ENCODE measurements at places on chromosomes 1 and 21. TPM values are rescaled to one million over a fixed set of nuclear protein-coding genes. Genes with fewer than 3 reads are reported as not detected.
A peak's percentile ranks its signal among the peaks of the same experiment; 100 is the strongest.

- peak; percentile 88 for DNase-seq
Measured at GRCh38 chr21:44911384-44912157, 9.1 kb downstream of the ITGB2 start.

GRCh38 chr1:63703701-63704107 is 70.1 kb upstream of the ROR1 start:
- peak; percentile 47 for DNase-seq

- no peak for DNase-seq
Measured at GRCh38 chr1:115398745-115399144, 60.7 kb upstream of the NGF start.

DNA sequence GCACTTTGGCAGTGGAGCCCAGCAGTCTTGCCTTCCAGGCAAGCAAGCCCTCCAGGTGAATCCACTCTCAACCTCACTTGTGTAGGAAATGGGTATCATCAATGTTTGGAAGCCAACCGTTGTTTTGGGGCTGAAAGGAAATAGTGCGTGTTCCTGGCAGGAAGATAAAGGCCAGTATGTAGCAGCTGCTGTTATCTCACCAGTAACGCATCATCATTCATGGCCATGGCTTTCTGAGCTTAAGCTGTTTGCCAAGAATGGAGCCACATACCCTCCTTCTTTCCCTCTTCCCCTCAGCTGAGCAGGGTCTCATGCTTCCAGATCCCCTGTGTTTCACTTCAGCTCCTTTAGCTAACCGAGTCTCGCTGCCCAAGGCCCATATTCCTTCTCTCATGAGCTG is 2.2 kb upstream of the PDPN start:
- no peak for DNase-seq

DNA sequence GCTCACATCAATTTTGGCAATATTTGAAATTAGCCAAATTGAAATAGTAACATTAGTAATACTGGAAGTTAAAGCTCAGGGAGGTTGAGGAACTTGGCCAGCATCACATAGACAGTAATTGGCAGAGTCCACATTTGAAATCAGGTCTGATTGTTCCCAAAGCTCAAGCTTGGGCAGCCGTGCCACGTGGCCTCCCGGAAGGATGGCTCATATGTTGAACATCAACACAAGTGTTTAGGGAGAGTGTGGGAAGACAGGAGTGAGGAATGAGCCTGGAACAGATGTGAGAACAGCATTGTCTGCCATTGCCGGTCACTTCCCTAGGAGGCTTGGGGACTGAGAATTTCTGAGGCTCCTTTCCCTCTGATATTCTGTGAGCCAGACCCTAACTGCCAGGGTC is 40.2 kb upstream of the RBM15 start:
- no peak for DNase-seq

- no peak for DNase-seq
Measured at GRCh38 chr1:84286071-84286470, 15.4 kb upstream of the SAMD13 start.

- peak; percentile 73 for DNase-seq
Measured at GRCh38 chr1:55146781-55147180, 68.4 kb downstream of the USP24 start.

GRCh38 chr1:197737916-197738315 is 37.4 kb downstream of the DENND1B start:
- no peak for DNase-seq

- no peak for DNase-seq
Measured at GRCh38 chr1:94273111-94273510, 35.7 kb upstream of the ARHGAP29 start.

DNA sequence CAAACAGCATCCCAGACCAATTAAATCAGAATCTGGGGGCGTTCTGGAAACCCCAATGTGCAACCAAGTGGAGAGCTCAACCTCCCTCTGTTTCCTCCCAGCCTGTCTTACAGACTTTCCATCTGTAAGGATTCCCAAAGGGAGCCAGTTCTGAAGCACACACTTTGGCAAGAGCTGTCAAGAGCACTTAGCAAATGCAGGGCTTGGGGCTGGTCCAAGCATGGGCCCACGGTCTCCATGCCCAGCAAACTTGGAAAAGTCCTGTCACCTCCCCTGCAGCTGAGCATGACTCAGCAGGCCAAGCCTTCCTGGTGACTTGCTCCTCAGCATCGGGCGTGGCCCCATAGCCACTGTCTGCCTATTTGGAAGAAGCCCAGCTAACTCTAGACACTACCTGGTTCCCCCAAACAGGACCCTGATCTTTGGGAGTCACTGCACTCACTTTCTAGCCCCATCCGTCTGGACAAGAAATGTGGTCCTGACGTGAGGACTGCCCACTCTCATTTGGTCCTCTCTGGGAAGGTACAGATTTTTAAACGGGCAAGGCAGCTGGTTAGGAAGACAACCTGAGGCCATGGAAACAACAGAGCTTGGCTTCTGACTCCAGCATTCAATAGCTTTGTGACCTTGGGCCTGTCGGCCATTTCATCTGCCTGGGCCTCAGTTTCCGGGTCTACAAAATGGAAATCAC is 16.9 kb downstream of the SLC2A1 start:
- peak; percentile 83 for DNase-seq

DNA sequence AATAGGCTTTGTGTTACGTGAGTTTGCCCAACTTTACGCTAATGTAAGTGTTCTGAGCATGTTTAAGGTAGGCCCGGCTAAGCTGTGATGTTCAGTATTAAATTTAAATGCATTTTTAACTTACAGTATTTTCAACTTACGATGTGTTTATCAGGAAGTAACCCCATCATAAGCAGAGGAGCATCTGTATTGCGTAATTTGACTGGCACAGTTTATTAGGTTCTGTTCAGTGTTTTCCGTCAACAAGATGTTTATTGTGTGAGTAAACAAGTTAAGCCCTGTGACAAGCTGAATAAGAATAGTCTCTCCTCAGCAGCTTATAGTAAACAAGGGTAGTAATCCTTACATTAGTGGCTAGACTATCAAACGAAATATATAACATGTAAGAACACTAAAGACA is 27.2 kb upstream of the SHISA4 start:
- no peak for DNase-seq

DNA sequence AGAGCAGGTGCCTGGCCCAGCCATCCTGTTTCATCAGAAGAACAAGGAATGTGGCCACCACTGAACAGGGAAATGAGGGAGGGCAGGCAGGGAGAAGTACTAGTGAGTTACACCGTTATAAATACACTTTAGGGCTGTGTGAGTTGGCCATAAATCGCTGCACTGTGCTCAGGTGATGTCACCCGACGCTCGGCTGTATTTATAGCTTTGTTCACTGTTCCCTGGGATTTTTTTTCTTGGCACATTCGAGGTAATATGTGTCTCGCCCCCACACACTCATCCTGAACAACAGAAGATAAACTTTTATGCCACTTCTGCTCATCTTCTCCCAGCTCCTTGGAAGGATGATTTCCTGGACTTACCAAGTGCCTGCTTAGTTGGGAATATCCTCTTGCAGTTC is 9.0 kb upstream of the KIRREL1 start:
- no peak for DNase-seq

GRCh38 chr1:59359325-59359724 is 62.4 kb downstream of the FGGY start:
- no peak for DNase-seq

DNA sequence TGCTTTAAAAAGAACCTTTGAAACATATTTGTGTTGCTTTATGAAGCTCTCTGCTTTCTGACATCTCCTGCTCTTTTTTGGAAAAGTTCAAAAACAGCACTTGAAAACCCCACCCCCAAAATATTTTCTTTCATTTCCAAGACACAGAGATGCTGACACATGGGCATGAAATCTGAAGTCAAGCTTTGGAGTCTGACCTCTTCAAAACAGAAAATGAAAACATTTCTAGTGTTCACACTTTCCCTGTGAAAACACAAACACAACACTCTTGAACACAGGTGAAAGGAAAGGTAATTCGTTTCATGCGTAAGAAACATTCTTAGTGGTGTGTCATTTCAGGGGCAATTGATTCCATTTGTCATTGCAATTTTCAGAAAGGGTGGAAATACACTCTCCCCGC is 10.8 kb downstream of the NGF start:
- no peak for DNase-seq

DNA sequence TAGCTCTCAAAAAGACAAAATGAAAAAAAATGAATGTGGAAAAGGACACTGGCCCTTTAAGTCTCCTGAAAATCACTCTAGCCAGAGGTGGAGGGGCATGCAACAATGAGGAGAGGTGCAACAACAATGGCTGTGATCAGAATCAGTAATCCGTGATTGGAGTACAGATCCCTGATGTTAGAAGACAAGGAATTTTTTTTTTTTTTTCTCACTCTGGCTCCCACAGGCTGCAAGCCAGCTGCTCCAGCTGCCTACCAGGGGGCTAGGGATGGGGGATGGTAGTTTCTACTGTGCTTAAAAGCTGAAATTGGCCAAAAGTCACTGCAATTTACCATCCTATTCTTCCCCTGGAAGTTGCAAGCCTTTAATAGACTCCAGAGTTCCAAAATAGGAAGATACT is 54.5 kb downstream of the STYXL2 start:
- DNase-seq, result no peak

DNA sequence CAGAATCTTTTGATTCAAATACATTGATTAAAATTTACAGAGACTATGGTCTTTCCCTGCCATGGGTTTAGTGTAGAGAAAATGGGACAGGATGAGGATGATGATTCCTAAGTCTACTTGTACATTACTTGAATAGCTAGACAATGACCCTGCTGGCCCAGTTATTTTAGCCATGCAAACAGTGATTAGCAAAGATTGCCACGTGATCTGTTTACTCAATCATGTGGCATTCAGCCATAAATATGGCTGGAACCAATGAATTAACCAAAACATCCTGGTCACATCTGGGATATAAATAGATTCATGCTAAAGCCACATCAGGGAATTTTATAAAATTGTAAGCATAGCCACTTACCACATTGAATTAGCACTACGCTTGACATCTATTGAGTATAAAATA is 167.3 kb downstream of the PBX1 start:
- no peak for DNase-seq

- DNase-seq, result no peak
Measured at GRCh38 chr1:183993132-183993531, 44.4 kb downstream of the COLGALT2 start.

- peak; percentile 76 for DNase-seq
Measured at GRCh38 chr1:162663589-162664106, 31.4 kb downstream of the DDR2 start.

GRCh38 chr21:45424854-45425795 is 20.2 kb downstream of the COL18A1 start:
- DNase-seq, result no peak

GRCh38 chr1:161359291-161359690 is 8.4 kb downstream of the CFAP126 start:
- no peak for DNase-seq

GRCh38 chr1:169538998-169539871 is 47.0 kb downstream of the F5 start:
- no peak for DNase-seq

CRNN gene
- not detected for total RNA-seq

KANK4 gene
- total RNA-seq, result 1.7 TPM

OPRD1 gene
- under 0.01 TPM for total RNA-seq

TRIM45 gene
- 2.3 TPM for total RNA-seq

FAM163A gene
- 2.4 TPM for total RNA-seq

COL9A2 gene
- total RNA-seq, result 0.99 TPM

BRINP3 gene
- total RNA-seq, result 0.16 TPM

MEX3A gene
- 0.27 TPM for total RNA-seq

PTPRF gene
- 45.7 TPM for total RNA-seq

GCLM gene
- total RNA-seq, result 6.4 TPM

PADI1 gene
- total RNA-seq, result not detected

RBP7 gene
- 10.0 TPM for total RNA-seq

PEX11B gene
- 20.2 TPM for total RNA-seq

Data from sigmoid colon (tissue), 7 donors.